CD4-positive, alpha-beta T cell (primary cell): ENCODE measurements at places on chromosomes 7 and 10.

- no peak for DNase-seq
These were observed 257.6 kb upstream of the PHYHIPL start for GRCh38 chr10:58918887-58919286.

DNA sequence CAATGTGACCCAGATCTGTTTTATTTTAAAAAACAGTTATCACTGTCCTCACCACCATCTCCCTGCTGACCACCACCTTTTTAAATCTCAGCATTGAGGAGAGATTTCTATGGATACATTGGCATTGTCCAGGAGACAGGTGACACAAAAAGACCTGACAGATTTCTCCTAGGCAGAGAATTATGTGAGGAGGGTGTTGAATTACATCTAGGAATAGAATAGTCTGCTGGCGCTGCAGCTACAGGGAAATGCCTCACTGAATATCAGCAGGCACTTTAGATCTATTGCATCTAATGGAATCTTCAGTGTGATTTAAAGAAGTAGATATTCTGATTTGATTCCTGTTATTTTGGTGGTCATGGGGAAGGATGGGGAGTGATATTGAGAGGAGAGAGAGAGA lies 593.5 kb downstream of the NRG3 start:
- no peak for DNase-seq

DNA sequence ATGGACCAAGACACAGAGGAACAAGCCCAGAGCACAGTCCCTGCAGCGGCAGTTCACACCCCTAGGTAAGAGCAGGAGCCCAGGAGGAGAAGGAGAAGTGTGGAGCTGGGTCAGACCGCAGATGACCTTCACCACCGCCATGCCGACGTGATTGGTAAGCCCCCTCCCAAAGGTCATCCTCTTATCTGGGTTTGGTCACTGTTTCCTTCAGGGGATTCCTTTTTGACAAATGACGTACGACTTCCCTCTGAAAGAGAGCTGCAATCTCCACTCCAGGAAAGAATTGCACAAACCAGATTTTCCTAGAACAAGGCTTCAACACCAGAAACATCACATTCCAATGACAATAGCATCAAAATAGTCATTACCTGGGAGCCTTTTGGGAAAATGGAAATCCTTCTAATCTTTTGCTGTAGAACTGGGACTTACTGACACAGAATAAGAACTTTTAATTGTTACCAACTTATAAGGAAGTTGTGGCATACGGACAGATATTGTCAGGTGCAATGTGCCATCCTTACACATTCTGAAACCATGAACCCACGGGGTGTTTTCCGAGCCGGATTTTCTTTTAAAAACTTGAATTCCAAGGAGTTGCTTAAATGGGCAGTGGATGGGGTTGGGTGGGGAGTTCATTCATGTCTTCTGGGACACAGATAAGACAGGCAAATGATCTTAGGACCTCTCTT lies 20.8 kb upstream of the ADAM12 start:
- DNase-seq: no peak

- peak; percentile 62 for DNase-seq
These were observed 4.5 kb downstream of the GRK5 start for GRCh38 chr10:119211625-119212441.

DNA sequence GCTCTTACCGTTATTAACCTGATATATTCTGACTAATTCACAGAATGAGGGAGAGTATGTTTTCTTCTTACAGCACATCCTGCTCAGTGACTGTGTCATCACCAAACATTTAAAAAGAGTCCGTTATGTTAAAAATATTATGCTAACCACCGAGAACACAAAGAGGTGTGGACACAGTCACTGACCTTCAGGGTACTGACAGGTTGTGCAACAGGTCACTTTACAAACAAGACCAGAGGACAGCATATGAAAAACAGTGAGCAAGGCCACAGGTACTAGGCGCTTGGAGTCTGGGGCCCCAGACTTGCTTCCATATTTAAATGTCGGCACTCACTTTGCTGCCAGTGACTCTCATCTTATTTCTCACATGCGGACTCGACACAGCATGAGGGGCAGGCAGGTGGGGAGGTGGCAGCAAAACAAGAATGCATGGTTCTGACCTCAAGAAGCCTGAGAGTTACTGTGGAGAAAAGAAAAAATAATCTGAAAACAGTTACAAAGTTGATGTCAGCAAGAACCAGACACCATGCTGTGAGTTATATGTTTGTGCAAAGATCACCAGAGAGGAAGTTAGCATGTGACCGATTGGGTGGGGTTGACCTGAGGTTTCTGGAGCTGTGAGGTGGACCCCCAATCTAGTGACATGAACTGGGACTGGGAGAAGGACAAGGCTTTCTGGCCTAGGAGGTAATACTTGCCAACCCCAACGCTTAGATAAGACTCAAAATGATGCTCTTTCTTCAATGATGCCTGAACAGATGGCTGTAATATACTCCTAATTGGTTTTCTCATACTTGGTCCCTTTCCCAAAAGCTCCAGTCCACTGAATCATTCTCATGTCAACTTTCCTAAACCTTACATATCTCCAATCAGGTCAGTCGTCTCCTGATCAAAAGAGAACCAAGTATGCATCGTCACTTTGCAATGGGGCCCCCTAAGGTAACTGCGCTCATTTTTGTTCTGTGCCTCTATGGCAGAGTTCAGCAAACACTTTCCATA lies 102.4 kb downstream of the HIPK2 start:
- DNase-seq: no peak

DNA sequence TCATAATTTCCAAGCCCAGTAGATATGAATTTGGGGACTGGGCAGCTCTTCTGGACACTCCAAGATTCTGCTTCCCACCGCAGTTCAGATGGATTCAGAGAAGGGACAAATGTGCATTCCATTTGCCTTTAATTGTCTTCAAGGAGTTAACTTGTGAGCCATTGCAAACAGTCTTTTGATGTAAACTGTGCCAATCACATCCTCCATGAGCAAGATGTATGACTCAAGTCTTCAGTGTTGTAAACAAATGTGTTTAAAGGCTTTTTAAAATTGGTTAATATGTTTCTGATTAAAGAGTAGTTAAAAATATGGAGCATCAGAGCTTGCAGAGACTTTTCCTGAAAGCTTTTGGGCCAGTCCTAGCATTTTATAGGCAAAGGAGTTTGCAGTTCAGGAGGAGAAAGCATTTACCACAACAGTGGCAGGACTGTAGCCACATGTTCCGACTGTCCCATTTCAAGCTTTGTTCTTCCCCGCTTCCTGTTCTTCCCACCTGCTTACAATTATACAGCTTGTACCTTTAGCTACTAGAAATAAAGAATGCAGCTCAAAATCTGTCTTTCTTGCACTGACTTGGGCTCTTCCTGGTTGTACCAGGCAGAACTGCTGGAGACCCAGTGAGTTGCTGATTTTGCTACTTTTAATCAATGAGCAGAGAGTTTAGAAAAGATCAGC lies 6.2 kb downstream of the SLC18A2 start:
- DNase-seq: no peak

DNA sequence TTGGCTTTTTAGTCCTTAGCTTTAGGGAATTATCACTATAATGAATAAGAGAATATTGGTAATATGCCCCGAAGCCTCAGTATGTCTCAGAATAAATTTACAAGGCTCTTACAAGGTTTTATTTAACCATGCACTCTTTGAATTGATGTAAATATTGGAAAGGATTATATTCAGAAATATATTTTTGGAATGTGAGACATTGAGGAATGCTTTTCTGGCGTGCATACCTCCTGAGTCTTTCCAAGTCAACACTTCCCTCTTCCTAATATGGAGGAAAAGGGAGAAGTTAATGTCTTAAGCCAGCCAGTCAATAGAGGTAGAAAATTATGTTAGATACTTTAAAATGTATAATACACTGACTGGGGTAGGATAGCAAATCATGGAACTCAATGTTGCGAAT lies 1.2 kb upstream of the OR2F1 start:
- DNase-seq: no peak

- no peak for DNase-seq
These were observed 221.2 kb downstream of the SLC25A13 start for GRCh38 chr7:96100737-96101136.

- no peak for DNase-seq
These were observed 5.3 kb upstream of the REPIN1 start for GRCh38 chr7:150363370-150363769.

GRCh38 chr10:60148266-60148840 lies 241.3 kb downstream of the ANK3 start:
- DNase-seq: no peak

DNA sequence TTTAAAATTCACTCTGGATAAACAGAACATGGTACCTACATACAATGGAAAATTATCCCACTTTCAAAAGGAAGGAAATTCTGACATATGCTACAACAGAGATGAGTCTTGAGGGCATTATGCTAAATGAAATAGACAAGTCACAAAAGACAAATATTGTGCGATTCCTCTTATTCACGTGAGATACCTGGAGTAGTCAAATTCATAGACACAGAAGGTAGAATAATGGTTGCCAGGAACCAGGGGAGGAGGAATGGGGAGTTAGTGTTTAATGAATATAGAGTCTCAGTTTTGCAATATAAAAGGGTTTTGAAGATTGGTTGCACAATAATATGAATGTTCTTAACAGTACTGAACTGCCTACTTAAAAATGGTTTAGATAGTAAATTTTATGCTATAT lies 69.8 kb upstream of the WAC start:
- no peak for DNase-seq

GRCh38 chr10:10794046-10794445 lies 223.6 kb upstream of the CELF2 start:
- DNase-seq: no peak

- no peak for DNase-seq
These were observed 489.4 kb upstream of the SORCS1 start for GRCh38 chr10:107653832-107654287.

GRCh38 chr10:102085336-102085735 lies 20.2 kb downstream of the HPS6 start:
- DNase-seq: no peak

DNA sequence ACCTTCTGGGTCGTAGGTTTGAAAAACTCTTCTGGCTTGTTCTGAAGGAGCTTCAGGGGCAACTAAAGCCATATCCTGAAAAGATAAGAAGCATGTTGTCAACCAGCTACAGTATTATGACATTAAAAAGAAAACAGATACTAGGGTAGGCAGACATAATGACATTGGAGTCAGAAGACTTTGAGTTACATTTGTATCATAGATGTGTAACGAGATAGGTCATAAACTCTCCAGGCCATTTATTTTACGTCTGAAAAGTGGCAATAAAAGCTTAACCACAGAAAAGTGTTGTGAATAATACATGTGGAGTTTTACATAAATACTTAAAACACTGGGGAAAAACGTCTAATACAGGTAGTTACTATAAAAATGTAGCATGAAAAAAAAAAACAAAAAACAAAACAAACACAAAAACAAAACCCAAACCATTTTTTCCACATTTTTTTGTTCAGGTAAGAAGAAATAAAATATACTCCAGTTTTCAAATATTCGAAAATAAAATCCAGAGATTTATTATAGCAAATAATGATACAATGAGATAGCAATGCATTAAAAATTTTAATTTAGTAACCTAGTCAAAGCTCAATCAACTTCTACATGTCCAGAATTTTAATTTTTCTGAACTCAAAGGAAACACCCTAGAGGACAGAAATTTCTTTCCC lies 64.1 kb downstream of the MINDY3 start:
- DNase-seq: no peak

- no peak for DNase-seq
These were observed 55.3 kb downstream of the SCIN start for GRCh38 chr7:12625836-12626235.

DNA sequence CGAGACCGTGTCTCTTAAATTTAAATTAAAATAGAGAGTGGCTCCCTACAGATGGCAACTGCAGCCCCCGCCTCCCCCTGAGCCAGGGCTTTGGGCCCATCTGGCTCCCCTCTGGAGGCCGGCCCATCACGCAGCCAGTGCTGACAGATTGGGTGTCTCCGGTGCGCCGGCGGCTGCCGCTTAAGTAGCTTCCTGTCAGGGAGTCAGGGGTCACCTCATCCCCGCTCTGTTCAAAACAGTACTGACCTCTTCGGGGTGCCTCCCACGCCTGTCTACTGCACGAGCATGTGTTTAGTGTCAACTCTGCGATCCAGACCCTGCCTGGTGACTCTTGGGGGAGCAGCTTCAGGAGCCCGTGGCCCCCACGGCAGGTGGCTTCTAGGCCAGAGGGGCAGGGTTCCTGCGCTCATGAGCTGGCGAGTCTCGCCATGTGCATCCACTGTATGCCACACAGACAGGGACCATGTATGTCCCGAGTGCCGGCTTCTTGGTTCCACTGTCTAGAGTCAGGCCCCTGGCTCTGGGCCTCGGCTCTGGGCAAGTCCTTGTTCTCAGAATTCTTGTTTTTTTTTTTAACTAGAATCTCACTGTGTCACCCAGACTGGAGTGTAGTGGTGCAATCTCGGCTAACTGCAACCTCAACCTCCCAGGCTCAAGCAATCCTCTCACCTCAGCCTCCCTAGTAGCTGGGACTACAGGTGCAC lies 36.1 kb downstream of the KCTD7 start:
- DNase-seq: no peak

GRCh38 chr7:45511721-45512597 lies 62.2 kb upstream of the ADCY1 start:
- no peak for DNase-seq

- no peak for DNase-seq
These were observed 658.2 kb downstream of the GATA3 start for GRCh38 chr10:8712656-8713055.

GRCh38 chr10:3477683-3478082 lies 305.1 kb upstream of the PITRM1 start:
- DNase-seq: no peak

- DNase-seq: no peak
These were observed 38.5 kb upstream of the MSMB start for GRCh38 chr10:46084321-46085165.
